ENCODE measurements at places on chromosomes 3 and 15. TPM values are rescaled to one million over a fixed set of nuclear protein-coding genes. Genes with fewer than 3 reads are reported as not detected.

The AVEN gene
- polyA plus RNA-seq: 17.2 TPM

The PRR20G gene
- polyA plus RNA-seq: not detected

The TRIM71 gene
- 8.9 TPM for polyA plus RNA-seq

The KNL1 gene
- polyA plus RNA-seq: 16.5 TPM

The DUOXA2 gene
- polyA plus RNA-seq: not detected

The CAMP gene
- 0.62 TPM for polyA plus RNA-seq

The CHRD gene
- polyA plus RNA-seq: 16.1 TPM

The FES gene
- 17.3 TPM for polyA plus RNA-seq

Measured in renal pelvis (tissue), 12 donors.